Activated T-helper 2 cell treated with anti-CD3 and anti-CD28 coated beads, Interferon-gamma antibody, Interleukin-2, Interleukin-4, amounts not matched to agents 10 μg/mL and 5 μg/mL and 100 μg/mL, durations not matched to agents 14 hours and 24 hours and 36 hours (primary cell): ENCODE measurements at places on chromosomes 11 and 22.

DNA sequence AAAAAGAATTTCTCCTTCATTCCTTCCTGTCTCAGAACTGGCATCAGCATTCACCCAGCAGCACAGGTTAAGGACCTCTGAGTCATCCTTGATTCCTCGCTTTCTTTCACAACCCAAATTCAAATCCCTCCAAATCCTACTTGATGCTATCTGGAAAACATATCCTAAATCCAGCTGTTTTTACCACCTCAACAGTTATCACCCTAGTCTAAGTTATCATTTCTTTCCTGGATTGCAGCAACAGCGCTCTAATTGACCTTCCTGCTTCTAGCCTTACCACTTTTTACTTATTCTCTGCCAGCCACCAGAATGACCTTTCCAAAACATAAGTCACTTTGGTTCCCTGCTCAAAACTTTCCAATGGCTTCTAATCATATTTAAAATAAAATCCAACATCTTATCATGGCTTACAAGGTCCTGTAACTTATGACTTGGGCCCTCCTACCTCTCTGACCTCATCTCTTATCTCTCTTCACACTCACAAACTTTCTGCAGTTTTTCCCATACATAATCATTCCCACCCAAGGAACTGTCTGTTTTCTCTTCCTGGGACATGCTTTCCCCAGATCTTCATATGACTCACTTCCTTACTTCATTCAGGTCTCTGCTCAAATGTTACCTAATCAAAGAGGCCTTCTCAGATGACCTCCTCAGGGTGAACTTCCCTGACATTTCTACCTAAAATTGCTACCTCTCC lies 119.4 kb downstream of the TTC28 start:
- no peak overlapping the region for H3K27ac ChIP-seq
- no peaks in the 10 kb centered on the region for H3K4me1 ChIP-seq
- DNase-seq: no peak
- H3K27me3 ChIP-seq: peaks cover 12% of the 10 kb centered on the region
- H3K36me3 ChIP-seq: no peaks in the 10 kb centered on the region

GRCh38 chr11:33263549-33263948 lies 6.4 kb downstream of the HIPK3 start:
- peaks cover 25% of the 10 kb centered on the region for H3K4me1 ChIP-seq
- no peak overlapping the region for H3K4me3 ChIP-seq
- no peak overlapping the region for H3K27ac ChIP-seq

DNA sequence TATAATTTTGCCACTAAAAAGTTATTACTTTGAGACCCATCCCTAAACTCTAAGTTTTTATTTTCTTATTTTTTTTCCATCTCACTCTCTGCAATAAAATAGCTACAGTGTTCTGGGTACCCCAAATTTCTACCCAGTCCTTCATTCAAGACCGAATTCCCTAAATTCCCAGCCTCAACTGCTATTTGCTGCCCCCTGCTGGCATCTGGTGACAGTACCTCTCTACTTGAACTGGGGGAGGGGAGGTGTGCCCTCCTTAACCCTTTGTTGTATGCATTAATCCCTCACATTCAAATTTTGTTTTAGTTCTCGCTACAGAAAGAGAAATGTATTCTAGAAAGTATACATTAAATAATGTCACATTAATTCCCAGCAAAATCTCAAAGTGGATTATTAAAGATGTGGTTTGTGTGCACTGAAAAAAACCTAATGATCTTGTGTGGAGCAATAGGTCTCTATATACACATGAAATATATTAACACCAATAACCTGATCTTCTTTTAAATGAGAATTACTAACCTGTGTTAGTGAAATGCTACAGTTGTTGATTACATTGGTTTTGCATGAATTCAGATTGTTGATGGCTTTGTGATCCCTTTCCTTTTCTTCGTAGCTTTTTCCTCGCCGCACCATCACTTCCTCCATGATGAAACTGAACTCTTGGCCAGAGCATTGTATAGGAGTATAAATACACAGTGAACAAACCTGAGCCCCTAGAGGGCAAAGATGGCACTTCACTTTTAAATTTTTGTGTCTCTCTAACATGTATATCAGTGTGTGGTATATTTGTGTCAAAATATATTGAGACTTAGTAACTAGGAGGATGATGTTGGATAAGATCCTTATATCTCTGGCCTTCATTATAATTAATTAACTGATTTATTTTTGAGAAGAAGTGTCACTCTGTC lies 590.0 kb downstream of the METTL15 start:
- H3K27ac ChIP-seq: no peak overlapping the region
- no peaks in the 10 kb centered on the region for H3K4me1 ChIP-seq
- H3K27me3 ChIP-seq: no peaks in the 10 kb centered on the region

- peaks cover 71% of the 10 kb centered on the region for H3K4me1 ChIP-seq
- H3K36me3 ChIP-seq: peaks cover 50% of the 10 kb centered on the region
- no peak for DNase-seq
- peak overlapping the region; percentile 95 for H3K27ac ChIP-seq
These were observed 4.9 kb downstream of the APOL3 start for GRCh38 chr22:36155702-36156101.

GRCh38 chr11:61718621-61719302 lies 33.7 kb upstream of the MYRF start:
- no peaks in the 10 kb centered on the region for H3K36me3 ChIP-seq
- H3K27ac ChIP-seq: no peak overlapping the region
- no peaks in the 10 kb centered on the region for H3K4me1 ChIP-seq
- DNase-seq: no peak
- H3K27me3 ChIP-seq: no peaks in the 10 kb centered on the region
- no peak overlapping the region for H3K4me3 ChIP-seq

- no peak overlapping the region for H3K27ac ChIP-seq
- no peaks in the 10 kb centered on the region for H3K27me3 ChIP-seq
- H3K36me3 ChIP-seq: peaks cover 44% of the 10 kb centered on the region
- DNase-seq: no peak
These were observed 16.0 kb downstream of the MAML2 start for GRCh38 chr11:96326959-96327358.

GRCh38 chr11:119789766-119790407 lies 60.9 kb upstream of the NECTIN1 start:
- H3K4me1 ChIP-seq: no peaks in the 10 kb centered on the region
- no peak overlapping the region for H3K4me3 ChIP-seq
- peaks cover 5% of the 10 kb centered on the region for H3K27me3 ChIP-seq
- no peaks in the 10 kb centered on the region for H3K36me3 ChIP-seq
- H3K27ac ChIP-seq: no peak overlapping the region

GRCh38 chr22:19522190-19522880 lies 1.9 kb downstream of the CLDN5 start:
- peaks cover 5% of the 10 kb centered on the region for H3K4me1 ChIP-seq
- H3K27me3 ChIP-seq: peaks cover 12% of the 10 kb centered on the region
- no peak overlapping the region for H3K27ac ChIP-seq
- H3K4me3 ChIP-seq: peak overlapping the region; percentile 65
- peaks cover 14% of the 10 kb centered on the region for H3K36me3 ChIP-seq

DNA sequence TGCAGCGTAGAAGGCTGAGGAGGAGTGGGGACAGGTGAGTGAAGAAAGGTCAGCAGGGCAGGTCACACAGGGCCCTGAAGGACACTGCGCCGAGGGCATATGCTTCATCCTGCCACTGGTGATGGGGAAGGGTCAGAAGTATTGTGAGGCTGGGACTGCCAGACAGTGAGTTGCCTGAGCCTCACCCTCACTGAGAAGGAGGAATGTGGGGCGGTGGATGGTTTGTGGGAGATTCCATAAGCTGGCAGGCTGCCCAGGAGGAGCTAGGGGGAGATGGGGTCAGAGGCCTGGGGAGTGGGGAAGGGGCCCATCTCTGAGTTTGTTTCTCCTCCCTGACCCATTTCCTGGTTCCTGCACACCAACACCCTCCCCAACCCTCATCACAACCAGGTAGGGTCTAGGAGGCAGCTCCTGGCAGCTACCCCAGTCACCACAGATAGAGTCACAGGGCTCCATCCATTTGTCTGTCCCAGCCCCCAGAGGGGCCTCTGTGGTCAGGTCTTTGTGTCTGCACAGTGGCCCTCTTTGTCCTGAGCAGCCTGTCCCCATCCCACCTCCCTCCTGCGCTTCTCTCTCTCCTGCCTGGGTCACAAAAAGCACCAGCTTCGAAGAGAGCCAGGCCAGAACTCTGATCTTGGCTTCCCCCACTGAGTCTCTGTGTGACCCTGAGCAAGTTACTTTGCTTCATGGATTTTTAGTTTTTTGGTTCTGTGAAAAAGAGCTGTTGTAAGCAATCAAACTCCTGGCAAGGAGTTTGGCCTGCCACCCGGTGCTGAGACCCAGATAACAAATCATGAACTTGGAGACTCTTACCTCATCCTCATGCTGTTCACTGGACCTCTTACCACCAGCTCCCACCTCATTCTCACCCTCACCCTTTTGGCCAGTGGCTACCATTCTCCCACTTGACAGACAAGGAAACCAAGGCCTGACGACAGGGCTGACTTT lies 4.6 kb upstream of the P2RY2 start:
- H3K4me3 ChIP-seq: no peak overlapping the region
- H3K27ac ChIP-seq: no peak overlapping the region
- H3K4me1 ChIP-seq: peaks cover 3% of the 10 kb centered on the region
- H3K36me3 ChIP-seq: no peaks in the 10 kb centered on the region

GRCh38 chr11:48005136-48005535 lies 24.8 kb downstream of the PTPRJ start:
- H3K27ac ChIP-seq: peak overlapping the region; percentile 98
- peaks cover 68% of the 10 kb centered on the region for H3K4me1 ChIP-seq
- peak overlapping the region; percentile 59 for H3K4me3 ChIP-seq
- no peak for DNase-seq
- no peaks in the 10 kb centered on the region for H3K27me3 ChIP-seq
- peaks cover 21% of the 10 kb centered on the region for H3K36me3 ChIP-seq

GRCh38 chr11:131122448-131122847 lies 206.2 kb upstream of the SNX19 start:
- no peaks in the 10 kb centered on the region for H3K36me3 ChIP-seq
- no peaks in the 10 kb centered on the region for H3K27me3 ChIP-seq
- DNase-seq: no peak
- no peaks in the 10 kb centered on the region for H3K4me1 ChIP-seq
- H3K27ac ChIP-seq: no peak overlapping the region

- no peaks in the 10 kb centered on the region for H3K27me3 ChIP-seq
- no peak overlapping the region for H3K4me3 ChIP-seq
- no peaks in the 10 kb centered on the region for H3K4me1 ChIP-seq
- peaks cover 54% of the 10 kb centered on the region for H3K36me3 ChIP-seq
- H3K27ac ChIP-seq: no peak overlapping the region
- DNase-seq: no peak
These were observed 26.8 kb downstream of the CTR9 start for GRCh38 chr11:10777806-10778205.

- no peak for DNase-seq
- H3K27ac ChIP-seq: no peak overlapping the region
- peaks cover 18% of the 10 kb centered on the region for H3K36me3 ChIP-seq
- H3K4me1 ChIP-seq: peaks cover 29% of the 10 kb centered on the region
- H3K4me3 ChIP-seq: peak overlapping the region; percentile 26
- H3K27me3 ChIP-seq: no peaks in the 10 kb centered on the region
These were observed 1.9 kb upstream of the SMDT1 start for GRCh38 chr22:42077486-42078125.

- H3K27me3 ChIP-seq: no peaks in the 10 kb centered on the region
- H3K4me3 ChIP-seq: no peak overlapping the region
- H3K36me3 ChIP-seq: no peaks in the 10 kb centered on the region
- H3K27ac ChIP-seq: no peak overlapping the region
- no peaks in the 10 kb centered on the region for H3K4me1 ChIP-seq
These were observed 671.7 kb downstream of the BRD1 start for GRCh38 chr22:49155770-49156580.

DNA sequence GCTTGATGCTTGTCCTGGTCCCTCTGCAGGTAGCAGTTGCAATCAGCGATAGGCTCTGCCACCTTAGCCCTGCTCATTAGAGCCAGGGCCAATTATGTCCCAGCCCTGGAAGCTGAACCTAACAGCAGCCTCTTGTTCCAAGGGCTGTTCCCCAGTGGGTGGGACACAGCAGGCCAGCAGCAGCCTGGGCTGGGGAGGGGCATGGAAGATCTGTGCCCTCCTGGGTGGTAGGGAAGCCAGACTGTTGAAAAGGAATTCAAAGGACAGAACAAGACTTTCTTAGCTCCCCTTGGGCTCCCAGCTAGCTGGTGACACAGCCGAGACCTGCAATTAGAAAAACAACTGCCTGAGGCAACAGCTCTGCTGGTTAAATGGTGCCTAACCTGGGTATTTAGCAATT lies 17.4 kb downstream of the DRD2 start:
- no peak overlapping the region for H3K4me3 ChIP-seq
- no peaks in the 10 kb centered on the region for H3K36me3 ChIP-seq
- no peak for DNase-seq
- no peak overlapping the region for H3K27ac ChIP-seq
- no peaks in the 10 kb centered on the region for H3K4me1 ChIP-seq

DNA sequence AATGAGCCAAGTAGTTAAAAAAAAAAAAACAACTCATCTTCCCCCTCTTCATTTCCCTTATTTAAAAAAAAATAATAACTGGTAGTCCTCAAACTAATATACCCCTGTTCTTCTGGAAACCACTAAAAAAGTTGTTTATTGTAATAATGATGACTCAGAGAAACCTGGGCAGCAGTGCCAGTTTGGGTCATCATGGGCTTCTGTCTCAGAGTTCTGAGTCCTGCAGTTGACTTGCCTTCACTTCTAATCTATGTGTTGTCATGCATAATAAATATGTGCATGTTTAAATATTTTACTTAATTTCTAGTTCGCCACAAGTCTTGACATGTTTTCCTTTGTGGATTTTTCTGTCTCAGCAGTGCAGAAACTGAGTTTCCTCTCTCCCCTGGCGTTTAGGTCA lies 46.8 kb downstream of the PPP2R1B start:
- no peak overlapping the region for H3K4me3 ChIP-seq
- peaks cover 40% of the 10 kb centered on the region for H3K36me3 ChIP-seq
- H3K4me1 ChIP-seq: peaks cover 1% of the 10 kb centered on the region
- H3K27me3 ChIP-seq: no peaks in the 10 kb centered on the region
- H3K27ac ChIP-seq: no peak overlapping the region

DNA sequence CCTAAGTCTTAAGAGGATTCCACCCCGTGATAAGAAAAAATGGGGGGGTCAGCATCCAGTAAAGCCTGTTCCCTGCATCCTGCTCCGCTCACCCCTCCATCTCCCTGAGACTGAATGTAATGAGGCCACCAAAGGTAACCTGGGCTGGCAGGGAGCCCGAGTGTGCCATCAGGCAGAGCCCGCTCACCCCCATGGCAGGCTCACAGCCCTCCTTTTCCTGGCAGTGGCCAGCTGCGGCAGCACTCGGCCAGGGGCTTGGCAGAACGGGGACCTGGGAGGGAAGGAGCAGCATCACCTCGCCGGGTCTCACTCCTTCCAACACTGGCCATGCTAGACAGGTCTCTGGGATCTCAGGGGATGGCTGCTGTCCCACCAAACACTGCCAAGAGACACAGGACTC lies 64.4 kb downstream of the PRDM11 start:
- no peak overlapping the region for H3K27ac ChIP-seq
- H3K4me1 ChIP-seq: peaks cover 5% of the 10 kb centered on the region
- no peak overlapping the region for H3K4me3 ChIP-seq
- no peak for DNase-seq
- H3K27me3 ChIP-seq: no peaks in the 10 kb centered on the region

- no peak overlapping the region for H3K27ac ChIP-seq
- H3K36me3 ChIP-seq: no peaks in the 10 kb centered on the region
- H3K27me3 ChIP-seq: peaks cover 3% of the 10 kb centered on the region
- no peak overlapping the region for H3K4me3 ChIP-seq
- DNase-seq: no peak
These were observed 118.1 kb downstream of the DBX1 start for GRCh38 chr11:20042045-20042639.

- H3K4me1 ChIP-seq: peaks cover 5% of the 10 kb centered on the region
- no peaks in the 10 kb centered on the region for H3K36me3 ChIP-seq
- no peak overlapping the region for H3K4me3 ChIP-seq
These were observed 17.0 kb downstream of the NECTIN1 start for GRCh38 chr11:119712006-119712405.
